ENCODE measurements at places on chromosomes 16 and 17.

- no peak overlapping the region for H3K27ac ChIP-seq
- H3K36me3 ChIP-seq = no peaks in the 10 kb centered on the region
- H3K4me1 ChIP-seq = no peaks in the 10 kb centered on the region
- H3K4me3 ChIP-seq = no peak overlapping the region
- H3K27me3 ChIP-seq = no peaks in the 10 kb centered on the region
Measured at GRCh38 chr17:35239823-35240222, 3.0 kb upstream of the SLFN5 start.

DNA sequence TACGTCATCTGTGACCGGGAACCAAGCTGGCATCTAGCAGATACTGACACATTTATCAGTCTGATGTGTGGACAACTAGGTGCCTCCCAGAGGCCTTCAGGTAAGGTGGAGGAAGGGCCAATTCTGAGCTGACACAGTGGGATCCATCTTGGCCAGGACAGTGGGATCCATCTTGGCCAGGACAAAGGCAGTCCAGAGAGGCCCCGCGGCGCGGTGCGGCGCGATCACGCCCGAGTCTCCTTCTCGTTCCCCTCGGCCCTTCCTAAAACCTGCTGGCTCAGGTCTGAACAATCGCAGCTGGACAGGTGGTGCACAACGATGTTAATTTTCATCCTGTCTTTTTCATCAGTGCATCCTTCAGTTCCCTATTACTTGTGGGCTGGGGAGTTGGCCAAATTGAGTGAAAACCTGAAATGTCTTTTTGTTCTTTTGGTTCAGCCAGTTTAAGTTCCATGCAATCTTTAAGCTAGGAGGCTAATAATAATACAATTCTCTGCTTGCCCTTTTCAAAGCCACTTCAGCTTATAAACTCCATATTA is 486 bp upstream of the WSB1 start:
- no peaks in the 10 kb centered on the region for H3K36me3 ChIP-seq
- H3K4me3 ChIP-seq = peak overlapping the region; percentile 96
- H3K4me1 ChIP-seq = no peaks in the 10 kb centered on the region

DNA sequence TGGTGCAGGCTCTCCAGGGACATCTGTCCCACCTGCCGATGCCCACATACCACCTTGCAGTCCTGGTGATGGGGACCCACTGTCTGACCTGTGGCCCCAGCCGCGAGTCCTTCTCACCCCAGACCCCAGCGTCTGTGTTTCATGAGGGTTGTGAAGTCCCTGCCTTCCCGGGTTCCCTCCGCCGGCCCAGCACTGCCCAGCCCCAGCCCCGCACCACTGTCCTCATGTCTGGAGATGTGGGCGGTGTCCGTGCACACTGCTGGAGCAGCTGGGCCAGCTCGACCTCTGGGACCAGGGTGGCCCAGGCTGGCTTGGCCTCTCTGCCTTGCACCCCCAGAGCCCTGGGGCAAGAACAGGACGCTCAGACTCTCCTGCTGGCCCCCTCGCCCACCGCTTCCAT is 199.5 kb upstream of the CIBAR2 start:
- no peaks in the 10 kb centered on the region for H3K36me3 ChIP-seq
- H3K4me1 ChIP-seq = peaks cover 7% of the 10 kb centered on the region
- H3K27me3 ChIP-seq = no peaks in the 10 kb centered on the region
- H3K27ac ChIP-seq = no peak overlapping the region

DNA sequence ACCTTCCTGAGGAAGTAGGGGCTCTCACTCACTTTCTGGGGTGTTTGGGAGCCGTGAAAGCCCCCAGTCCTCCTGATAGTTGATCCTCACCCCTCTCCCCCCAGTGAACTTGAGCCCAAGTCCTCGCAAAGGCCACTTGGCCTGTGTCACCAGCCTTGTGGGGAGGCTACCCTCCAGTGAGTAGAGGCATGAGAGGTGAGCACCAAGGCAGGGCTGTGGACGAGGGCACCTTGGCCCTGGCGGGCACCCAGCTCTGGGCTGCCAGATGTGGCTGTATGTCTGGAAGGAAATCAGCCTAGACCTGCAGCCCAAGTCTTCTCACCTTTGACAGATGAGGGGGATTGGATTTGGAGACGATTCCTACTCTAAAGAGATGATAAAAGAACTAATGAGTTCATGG is 3.1 kb downstream of the TTYH2 start:
- H3K27ac ChIP-seq = no peak overlapping the region
- H3K4me3 ChIP-seq = no peak overlapping the region
- H3K4me1 ChIP-seq = peaks cover 11% of the 10 kb centered on the region
- no peaks in the 10 kb centered on the region for H3K27me3 ChIP-seq
- no peak for DNase-seq
- H3K36me3 ChIP-seq = no peaks in the 10 kb centered on the region

DNA sequence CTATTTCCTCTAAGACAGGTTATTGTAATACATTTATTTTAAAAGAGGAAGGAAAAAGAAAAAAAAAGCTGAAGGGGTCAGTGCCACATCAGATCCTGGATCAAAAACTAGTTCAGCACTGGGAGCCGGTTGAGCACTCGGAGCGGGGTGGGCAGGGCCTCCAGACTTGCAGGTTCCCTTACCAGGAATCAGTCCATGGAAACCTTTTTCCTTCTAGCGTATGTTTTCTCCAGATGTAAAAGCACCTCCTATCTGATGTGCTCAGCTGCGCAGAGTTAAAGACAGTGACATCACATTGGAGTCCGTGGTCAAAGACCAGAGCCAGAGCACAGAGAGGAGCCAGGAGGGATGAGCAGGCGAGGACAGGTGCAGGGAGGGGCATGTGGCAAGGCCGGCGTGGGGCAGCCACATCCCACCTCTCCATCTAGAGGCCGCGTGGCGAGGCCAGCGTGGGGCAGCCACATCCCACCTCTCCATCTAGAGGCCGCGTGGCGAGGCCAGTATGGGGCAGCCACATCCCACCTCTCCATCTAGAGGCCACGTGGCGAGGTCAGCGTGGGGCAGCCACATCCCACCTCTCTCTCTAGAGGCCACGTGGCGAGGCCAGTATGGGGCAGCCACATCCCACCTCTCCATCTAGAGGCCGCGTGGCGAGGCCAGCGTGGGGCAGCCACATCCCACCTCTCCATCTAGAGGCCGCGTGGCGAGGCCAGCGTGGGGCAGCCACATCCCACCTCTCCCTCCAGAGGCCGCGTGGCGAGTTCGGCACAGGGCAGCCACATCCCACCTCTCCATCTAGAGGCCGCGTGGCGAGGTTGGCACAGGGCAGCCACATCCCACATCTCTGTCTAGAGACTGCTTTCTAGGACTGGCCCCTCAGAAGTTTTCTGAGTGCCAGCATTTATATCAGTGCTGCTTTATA is 166.8 kb upstream of the CHMP6 start:
- H3K36me3 ChIP-seq = no peaks in the 10 kb centered on the region
- no peaks in the 10 kb centered on the region for H3K27me3 ChIP-seq
- no peaks in the 10 kb centered on the region for H3K4me1 ChIP-seq
- no peak overlapping the region for H3K27ac ChIP-seq
- DNase-seq = no peak

GRCh38 chr16:81905277-81905676 is 106.0 kb downstream of the SDR42E1 start:
- no peaks in the 10 kb centered on the region for H3K4me1 ChIP-seq
- H3K27me3 ChIP-seq = no peaks in the 10 kb centered on the region

DNA sequence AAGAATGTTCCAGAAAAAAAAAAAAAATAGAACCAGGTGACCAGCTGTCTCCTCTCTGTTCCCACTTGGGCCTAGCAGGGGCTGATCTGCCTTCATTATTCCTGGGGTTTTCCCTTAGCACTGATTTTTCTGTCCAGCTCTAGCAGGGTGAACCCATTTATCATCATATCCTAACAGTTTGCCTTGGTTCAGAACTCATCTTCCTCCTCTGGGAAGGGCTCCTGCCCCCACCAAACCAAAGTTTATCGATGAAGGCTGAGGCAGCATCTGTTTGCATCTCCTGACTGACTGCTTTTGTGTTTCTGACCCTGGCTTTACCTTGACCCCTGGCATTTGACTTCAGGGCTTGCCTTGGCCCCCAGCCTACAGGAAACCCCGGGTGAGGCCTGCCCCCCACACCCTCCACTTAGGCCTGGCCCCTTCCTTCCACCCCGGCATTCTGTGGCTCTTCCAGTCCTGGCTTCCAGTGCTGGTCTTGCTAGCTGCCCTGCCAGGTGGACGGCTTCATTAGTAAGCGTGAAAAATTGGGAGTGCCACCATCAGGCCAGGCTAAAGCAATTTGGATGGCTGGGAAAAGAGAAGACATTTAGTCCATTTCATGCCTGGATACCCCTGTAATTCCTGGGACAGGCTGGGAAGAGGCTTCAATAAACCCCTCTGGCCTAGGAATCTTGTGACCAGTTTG is 164.9 kb downstream of the CCDC182 start:
- H3K27me3 ChIP-seq = no peaks in the 10 kb centered on the region
- no peaks in the 10 kb centered on the region for H3K36me3 ChIP-seq
- no peak overlapping the region for H3K4me3 ChIP-seq
- no peaks in the 10 kb centered on the region for H3K4me1 ChIP-seq

GRCh38 chr17:78506454-78507309 is 70.5 kb downstream of the DNAH17 start:
- H3K36me3 ChIP-seq = no peaks in the 10 kb centered on the region
- DNase-seq = peak; percentile 44
- H3K27ac ChIP-seq = no peak overlapping the region
- H3K4me3 ChIP-seq = no peak overlapping the region

GRCh38 chr17:2396568-2397246 is 4.2 kb downstream of the MNT start:
- H3K4me3 ChIP-seq = peak overlapping the region; percentile 38
- peaks cover 48% of the 10 kb centered on the region for H3K4me1 ChIP-seq
- peak; percentile 87 for DNase-seq
- H3K27me3 ChIP-seq = no peaks in the 10 kb centered on the region
- H3K27ac ChIP-seq = peak overlapping the region; percentile 99

- H3K27ac ChIP-seq = peak overlapping the region; percentile 31
- no peak overlapping the region for H3K4me3 ChIP-seq
- H3K36me3 ChIP-seq = no peaks in the 10 kb centered on the region
- no peaks in the 10 kb centered on the region for H3K4me1 ChIP-seq
Measured at GRCh38 chr17:81049973-81050551, 15.1 kb downstream of the BAIAP2 start.

GRCh38 chr16:50573947-50574744 is 25.9 kb downstream of the NKD1 start:
- H3K36me3 ChIP-seq = no peaks in the 10 kb centered on the region
- no peak overlapping the region for H3K4me3 ChIP-seq
- no peak for DNase-seq
- no peak overlapping the region for H3K27ac ChIP-seq
- no peaks in the 10 kb centered on the region for H3K27me3 ChIP-seq

Data from pancreas (tissue), 10 donors.